ENCODE measurements at places on chromosomes 12 and 14. TPM values are rescaled to one million over a fixed set of nuclear protein-coding genes. Genes with fewer than 3 reads are reported as not detected.

The PIWIL1 gene
- not detected for total RNA-seq

The GLT1D1 gene
- total RNA-seq, result not detected

The PLEKHH1 gene
- total RNA-seq, result 3.7 TPM

The PAWR gene
- 44.6 TPM for total RNA-seq

The DIO2 gene
- 3.5 TPM for total RNA-seq

The CATSPERB gene
- not detected for total RNA-seq

The TAS2R50 gene
- not detected for total RNA-seq

The KRT6B gene
- total RNA-seq, result not detected

Measured in A549 treated with ZK216348 at 1 μM for 4 hours (cell line).